ENCODE measurements at places on chromosomes 3 and 15. TPM values are rescaled to one million over a fixed set of nuclear protein-coding genes. Genes with fewer than 3 reads are reported as not detected.

DNA sequence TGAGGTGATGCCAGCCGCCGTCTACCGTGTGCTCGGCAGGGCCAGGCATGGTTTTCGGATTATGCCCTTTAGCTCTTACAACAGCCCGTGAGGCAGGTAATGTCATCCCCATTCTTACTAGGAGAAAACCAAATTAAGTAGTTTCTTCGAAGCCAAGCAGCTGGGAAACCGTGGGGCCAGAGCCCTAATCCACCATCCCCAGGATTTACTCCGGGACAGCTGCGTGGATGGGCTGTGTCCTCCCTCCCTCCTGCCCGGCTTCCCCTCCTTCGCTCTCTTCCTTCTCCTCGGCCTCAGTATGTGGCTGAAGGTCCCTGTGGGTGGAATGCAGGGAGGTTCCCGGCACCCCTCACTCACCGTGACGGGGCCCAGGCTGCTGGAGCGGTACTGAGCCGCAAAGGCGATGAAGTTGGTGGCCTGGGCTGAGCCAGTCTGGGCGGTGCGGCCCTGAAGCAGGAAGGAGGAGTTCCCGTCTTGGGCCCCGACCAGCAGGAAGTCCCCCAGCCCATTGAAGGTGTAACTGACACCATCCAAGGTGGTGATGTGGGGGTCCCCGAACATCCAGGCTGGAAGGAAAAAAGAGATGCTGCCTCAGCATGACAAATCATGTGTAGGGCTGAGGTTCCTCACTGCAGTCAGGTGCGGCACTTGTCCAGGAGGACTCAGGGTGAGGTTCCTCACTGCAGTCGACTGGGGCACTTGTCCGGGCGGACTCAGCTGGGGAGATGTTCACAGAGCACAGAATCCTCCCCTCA lies 42.5 kb downstream of the MUC20 start:
- no peak for DNase-seq

- peak; percentile 28 for DNase-seq
These were observed 192.5 kb upstream of the TPRG1 start for GRCh38 chr3:188979248-188979647.

COL8A1 gene
- not detected for total RNA-seq

GRCh38 chr3:46849686-46850467 lies 13.4 kb downstream of the MYL3 start:
- no peak for DNase-seq

- DNase-seq = no peak
These were observed 70.8 kb downstream of the GPR156 start for GRCh38 chr3:120214176-120214575.

GRCh38 chr3:190968616-190969015 lies 106.1 kb upstream of the GMNC start:
- no peak for DNase-seq

CACNA2D2 gene
- total RNA-seq = 2.0 TPM

DNA sequence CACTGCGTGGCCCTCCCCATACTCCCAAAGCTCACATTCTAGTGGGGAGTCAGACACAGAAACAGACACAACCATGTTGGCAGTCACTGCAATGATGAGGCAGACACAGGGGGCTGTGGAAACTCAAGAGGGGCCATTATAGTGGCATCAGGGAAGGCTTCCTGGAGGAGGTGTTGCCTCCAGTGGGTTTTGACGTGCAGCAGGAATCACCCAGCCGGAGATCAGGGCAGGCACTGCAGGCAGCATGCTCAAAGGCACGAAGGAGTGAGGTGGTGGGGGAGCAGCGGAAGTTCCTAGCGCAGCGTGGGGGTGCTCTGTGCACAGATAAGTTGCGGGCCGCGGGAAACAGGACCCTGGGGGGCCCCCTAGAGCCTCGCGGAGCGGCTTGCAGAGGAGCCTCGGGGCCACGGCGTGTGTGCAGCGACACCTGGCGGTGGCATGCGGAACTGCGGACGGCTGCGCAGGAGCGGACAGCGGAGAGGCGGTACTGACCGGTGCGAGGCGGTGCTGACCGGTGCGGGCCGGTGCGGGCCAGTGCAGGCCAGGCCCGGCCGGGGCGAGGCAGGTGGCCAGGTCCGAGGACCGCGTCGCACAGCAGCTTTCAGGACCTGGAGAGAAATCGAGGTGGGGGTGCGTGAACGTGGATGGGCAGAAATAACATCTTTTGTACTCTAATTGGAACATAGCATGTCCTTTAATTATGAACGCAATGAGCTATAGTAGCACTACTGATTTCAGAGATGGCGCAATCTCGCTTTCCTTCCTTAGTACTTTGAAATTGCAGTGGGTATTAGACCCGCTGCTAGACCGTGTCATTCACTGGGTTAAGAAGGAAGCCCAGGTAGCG lies 101.5 kb downstream of the FBLN2 start:
- DNase-seq = peak; percentile 48

PSMD6 gene
- total RNA-seq = 121 TPM

LRRC2 gene
- not detected for total RNA-seq

LEO1 gene
- 32.9 TPM for total RNA-seq

CNTN4 gene
- not detected for total RNA-seq

- DNase-seq = no peak
These were observed 139.9 kb downstream of the TJP1 start for GRCh38 chr15:29682361-29682760.

- no peak for DNase-seq
These were observed 3.1 kb downstream of the RBP2 start for GRCh38 chr3:139473155-139473771.

GRCh38 chr3:17166369-17166768 lies 281.6 kb downstream of the PLCL2 start:
- no peak for DNase-seq

- no peak for DNase-seq
These were observed 50.7 kb downstream of the MAP6D1 start for GRCh38 chr3:183774631-183775030.

ZWILCH gene
- total RNA-seq = 49.7 TPM

DNA sequence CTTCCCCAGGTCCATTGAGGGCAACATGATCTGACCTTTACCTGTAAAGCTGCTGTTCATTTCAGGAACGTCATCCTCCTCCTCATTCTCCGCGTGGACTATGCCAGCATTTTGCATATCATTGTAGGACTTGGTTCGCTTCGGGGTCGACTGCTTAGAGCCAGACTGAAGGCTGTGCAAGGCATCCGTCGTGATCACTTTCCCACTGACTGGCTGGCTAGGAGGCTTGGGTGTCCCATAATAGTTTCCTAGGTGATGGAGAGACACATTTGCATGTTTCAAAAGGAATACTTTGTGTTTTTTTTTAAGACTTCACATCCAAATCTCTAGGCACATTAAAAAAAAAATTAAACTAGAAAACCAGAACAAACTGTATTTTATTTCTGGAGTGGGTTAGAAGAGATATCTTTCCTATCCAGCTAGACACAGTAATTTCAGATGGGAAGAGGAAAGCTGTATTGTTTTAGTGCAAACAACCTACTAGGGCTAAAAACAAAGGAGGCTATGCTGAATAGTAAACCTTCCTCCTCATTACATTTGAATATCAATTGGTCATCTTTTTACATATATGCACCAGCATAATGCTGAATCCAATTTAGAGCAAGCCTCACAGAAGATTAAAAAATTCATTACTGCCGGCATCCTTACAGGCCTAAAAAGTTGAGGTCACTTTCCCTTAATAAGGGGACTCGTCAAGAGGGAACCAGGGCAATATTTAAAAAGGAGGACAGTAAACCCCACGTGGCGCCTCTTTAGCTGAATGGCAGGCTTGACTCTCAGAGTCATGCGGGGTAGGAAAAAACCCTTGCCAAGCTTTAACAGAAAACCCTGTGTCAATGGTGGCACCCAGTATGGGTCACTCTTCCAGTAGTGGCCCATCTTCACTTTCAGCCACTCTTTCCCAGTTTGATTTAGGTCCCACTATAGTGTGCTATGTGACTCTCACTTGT lies 559.9 kb downstream of the MAGI1 start:
- no peak for DNase-seq

DNA sequence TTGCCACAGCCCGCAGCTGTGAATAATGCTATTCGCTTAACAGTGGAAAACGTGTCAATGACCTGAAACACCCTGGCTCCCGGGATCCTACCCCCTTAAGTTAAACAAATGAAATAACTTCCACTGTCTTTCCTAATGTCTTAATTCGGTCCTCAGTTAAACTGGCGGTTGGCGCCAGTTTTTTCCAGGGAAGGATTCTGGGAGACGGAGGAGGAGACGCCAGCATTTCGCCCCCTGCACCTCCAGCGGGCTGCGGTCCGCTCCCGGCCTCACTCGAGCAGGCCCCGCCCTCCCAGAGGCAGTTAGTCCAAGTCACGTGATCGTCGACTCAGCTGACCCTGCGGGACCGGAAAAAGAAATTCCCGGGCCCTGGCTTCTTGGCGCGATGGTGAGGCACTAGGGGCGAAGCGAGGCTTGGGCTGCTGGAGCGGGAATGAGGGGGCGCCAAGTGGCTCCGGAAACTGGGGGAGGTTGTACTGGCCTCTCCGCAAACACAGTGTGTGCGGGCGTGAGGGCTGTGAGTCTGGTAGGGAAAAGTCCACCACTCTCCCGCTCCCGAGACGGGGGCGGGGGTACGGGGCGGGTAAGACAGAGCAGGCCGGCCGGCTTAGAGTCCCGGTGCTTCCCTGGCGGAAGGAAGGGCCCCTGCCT lies at the start of gene COMMD4:
COMMD4 (plus strand) TSS at position 359 of the 651 bp plus-strand sequence; CDS start at position 386, 27 bp downstream.
- DNase-seq = peak; percentile 95

GRCh38 chr15:51375966-51376640 lies 34.6 kb downstream of the GLDN start:
- DNase-seq = no peak

GRCh38 chr3:93910097-93910496 lies 63.6 kb downstream of the PROS1 start:
- DNase-seq = no peak

LOXL1 gene
- 77.4 TPM for total RNA-seq

GAP43 gene
- total RNA-seq = not detected

DNA sequence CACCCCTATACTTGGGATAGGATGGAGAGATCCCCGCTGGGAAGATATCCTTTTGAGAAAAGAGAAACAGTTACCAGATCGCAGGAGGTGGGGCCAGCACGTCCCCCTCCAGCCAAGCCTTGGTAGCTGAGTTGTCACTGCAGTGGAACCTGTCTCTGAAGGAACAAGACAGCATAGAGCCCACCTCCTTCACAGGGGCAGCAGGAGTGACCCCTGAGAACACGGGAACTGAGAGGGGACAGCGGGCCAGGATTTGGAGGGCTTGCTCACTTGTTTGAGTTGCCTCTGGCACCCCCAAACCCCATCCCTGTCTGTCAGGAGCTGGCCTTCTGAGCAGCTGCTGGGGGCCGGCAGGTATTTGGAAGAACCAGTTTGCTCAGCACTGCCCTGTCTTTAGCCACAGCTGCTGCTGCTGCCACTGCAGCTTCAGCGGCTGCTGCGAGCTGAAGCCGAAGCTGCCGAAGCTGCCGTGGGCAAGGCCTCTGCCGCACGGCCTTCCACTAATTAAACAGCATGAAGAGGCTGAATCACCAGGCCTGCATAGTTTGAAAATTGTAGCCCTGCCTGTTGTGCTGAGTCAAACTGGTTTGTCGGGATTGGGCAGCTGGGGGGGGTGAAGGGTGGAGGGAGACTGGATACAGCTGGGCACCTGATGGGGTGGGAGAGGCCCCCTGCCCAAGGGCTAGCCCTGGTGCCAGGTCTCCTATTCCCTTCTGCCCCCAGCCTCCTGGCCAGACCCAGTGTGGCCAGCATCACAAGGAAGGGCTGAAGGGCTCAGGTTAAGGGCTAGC lies 4.0 kb downstream of the EPHB3 start:
- DNase-seq = no peak

SHQ1 gene
- 32.0 TPM for total RNA-seq

MRPL46 gene
- 54.4 TPM for total RNA-seq

IL17RD gene
- total RNA-seq = 34.4 TPM

CEMIP gene
- total RNA-seq = 0.43 TPM

- no peak for DNase-seq
These were observed 17.6 kb downstream of the RSRC1 start for GRCh38 chr3:158127250-158128219.

GRCh38 chr3:82229397-82229796 lies 468.0 kb upstream of the GBE1 start:
- no peak for DNase-seq

Data from G401 (cell line).